Fibroblast of the aortic adventitia (primary cell): ENCODE measurements at places on chromosomes 5 and 9. TPM values are rescaled to one million over a fixed set of nuclear protein-coding genes. Genes with fewer than 3 reads are reported as not detected.

Gene LHX3
- total RNA-seq = not detected in 2 replicates

Gene GRM6
- total RNA-seq = not detected in 2 replicates

Gene UBE2QL1
- under 0.01 and 0.25 TPM in 2 replicates for total RNA-seq

Gene ANKRD34B
- total RNA-seq = not detected in 2 replicates

Gene PPP1R26
- total RNA-seq = 2.8 and 5.2 TPM in 2 replicates

Gene TRIM7
- 0.74 and 3.3 TPM in 2 replicates for total RNA-seq
